ENCODE measurements at places on chromosomes 2 and 18.
A peak's percentile ranks its signal among the peaks of the same experiment; 100 is the strongest.

GRCh38 chr2:69807821-69808540 lies 21.5 kb upstream of the GMCL1 start:
- DNase-seq, result no peak

GRCh38 chr2:236776695-236777251 lies 207.1 kb downstream of the ACKR3 start:
- DNase-seq, result no peak

- no peak for DNase-seq
Measured at GRCh38 chr18:58230438-58231179, 186.6 kb downstream of the NEDD4L start.

DNA sequence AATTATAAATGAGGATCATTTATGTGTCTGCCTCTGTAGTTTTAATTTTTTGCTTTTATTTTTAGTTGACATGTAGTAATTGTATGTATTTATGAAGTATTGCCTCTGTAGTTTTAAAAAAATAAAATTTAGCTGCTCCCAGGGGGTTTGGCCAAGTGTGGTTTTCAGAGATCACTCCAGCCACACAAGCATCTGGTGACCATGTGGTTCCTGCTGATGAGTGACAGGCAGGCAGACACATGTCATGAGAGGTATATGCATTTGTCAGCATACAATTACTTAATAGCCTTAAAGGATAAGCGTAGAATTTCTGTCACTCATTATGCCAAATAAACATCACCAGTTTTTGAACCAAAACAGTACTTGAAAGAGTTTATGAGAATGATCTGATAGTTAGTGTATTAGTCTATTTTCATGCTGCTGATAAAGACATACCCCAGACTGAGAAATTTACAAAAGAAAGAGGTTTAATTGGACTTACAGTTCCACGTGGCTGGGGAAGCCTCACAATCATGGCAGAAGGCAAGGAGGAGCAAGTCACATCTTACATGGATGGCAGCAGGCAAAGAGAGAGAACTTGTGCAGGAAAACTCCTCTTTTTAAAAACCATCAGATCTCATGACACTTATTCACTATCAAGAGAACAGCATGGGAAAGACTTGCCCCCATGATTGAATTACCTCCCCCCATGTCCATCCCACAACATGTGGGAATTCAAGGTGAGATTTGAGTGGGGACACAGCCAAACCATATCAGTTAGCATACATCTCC lies 29.6 kb downstream of the MREG start:
- DNase-seq, result no peak

GRCh38 chr18:41639218-41639617 lies 315.8 kb upstream of the PIK3C3 start:
- no peak for DNase-seq

GRCh38 chr2:146305164-146305563 lies 1539.7 kb upstream of the ACVR2A start:
- DNase-seq, result no peak

GRCh38 chr2:112615051-112615450 lies 30.6 kb downstream of the CHCHD5 start:
- no peak for DNase-seq

GRCh38 chr2:217662984-217663602 lies 339.7 kb downstream of the TNS1 start:
- no peak for DNase-seq

DNA sequence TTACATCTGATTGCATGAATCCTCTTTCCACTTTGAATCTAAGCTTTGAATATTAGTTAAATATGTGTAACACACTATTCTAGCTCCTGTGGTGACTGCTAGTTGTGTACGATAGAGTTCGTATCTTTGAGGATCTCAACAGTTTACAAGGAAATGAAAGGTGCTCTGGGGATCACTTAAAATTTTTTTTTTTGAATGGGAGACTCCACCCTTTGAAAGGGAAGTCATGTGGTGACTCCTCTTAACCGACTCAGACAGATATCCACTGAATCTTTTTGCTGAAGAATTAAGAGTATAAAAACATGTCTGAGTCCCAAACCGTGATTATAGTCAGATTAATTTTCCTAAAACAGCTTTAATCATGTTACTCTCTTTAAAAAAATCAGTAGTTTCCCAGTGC lies 4.0 kb downstream of the CLIP4 start:
- no peak for DNase-seq

DNA sequence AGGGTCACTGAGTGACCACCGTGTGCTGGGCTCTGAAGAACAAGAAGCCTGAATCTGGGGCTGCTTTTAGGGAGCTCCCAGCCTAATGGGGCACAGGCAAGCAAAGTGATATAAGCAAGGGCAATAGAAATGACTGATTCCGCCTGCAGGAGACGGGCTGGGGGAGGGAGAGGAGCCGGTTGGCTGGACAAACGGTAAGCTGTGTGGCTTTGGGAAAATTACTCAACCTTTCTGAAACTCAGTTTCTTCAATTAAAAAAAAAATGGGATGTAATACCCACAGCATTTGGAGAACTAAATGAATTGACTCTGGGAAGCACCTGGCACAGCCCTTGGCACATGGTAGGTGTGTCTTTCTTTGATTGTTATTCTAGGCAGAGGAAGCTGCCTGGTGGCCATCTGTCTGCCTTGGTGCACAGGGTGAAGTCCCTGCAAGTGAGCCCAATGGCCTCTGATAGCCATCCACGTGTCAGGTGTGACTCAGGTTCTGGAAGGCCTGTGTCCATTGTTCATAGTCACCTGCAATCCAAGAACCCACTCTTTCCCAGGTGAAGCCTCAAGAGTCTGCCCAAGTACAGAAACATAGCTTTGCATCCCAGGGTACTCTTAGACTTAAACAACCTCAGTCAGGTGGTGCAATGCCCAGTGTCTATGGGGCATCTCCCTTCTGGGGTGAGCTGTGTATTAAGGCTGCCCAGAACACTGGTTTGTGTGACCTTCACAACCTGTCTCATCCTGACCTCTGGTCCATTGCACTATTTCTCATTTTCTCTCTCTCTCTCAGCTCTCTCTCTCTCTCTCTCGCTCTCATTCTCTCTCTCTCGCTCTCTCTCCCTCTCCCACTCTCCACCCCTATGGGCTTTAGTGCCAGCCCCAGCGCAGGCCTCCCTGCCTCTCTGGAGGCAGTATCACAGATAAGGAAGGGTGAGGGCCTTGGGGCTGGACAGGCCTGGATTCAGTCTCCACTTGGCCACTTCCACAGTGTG lies 30.0 kb upstream of the NTSR2 start:
- DNase-seq, result no peak

DNA sequence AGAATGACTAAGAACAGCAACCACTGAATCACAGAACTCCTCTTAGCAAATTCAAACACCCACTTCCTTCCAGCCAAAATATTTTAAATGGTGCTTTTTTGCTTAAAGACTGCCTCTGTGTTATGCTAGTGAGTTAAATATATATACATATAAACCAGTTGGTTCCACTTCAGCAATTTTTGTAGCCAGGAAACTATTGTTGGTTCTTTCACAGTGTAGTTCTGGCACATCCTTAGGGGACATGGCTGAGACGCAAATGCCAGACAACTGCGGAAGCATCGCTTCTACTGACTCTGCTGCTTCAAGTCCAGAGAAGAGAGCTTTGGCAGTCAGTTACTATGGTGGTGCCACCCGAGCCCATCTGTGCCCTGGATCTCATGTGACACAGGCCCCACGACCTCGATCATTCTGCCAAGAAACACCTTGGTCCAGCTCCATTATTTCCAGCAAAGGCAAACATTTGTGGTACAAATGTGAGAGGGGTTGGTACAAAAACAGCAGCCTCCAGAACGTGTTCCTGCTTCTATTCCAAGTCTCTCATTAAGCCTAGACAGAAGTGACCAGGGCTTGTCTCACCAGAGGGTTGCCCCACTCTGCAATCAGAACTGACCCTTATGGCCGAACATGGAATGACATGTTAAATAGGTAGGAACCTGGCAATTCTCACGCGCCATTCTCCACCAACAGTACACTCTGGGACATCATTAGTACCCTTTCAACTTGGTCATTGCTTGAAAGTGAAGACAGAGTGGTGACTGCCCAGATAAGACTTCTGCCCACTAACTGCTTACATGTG lies 117.8 kb upstream of the NRP2 start:
- no peak for DNase-seq

GRCh38 chr2:238039151-238039550 lies 21.6 kb upstream of the SCLY start:
- DNase-seq, result no peak

DNA sequence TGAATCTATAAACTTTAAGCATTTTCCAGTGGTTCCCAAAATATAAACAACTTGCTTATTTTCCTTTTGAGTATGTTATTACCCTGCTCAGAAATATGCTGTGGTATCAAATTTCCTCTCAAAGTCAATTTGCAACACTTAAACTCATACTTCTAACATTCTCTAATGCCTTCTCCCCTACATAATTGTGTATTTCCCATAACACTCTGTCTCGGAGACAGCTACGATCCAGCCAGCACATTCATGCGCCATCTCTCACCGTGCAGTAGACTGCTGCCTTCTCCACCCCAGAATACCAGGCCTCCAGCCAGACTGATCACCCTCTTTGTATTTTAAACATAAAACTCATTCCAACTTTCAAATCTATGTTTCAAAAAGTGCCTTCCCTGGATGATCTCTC lies 41.8 kb downstream of the TIMM21 start:
- DNase-seq, result no peak

GRCh38 chr18:72935744-72936143 lies 68.0 kb upstream of the NETO1 start:
- DNase-seq, result no peak

DNA sequence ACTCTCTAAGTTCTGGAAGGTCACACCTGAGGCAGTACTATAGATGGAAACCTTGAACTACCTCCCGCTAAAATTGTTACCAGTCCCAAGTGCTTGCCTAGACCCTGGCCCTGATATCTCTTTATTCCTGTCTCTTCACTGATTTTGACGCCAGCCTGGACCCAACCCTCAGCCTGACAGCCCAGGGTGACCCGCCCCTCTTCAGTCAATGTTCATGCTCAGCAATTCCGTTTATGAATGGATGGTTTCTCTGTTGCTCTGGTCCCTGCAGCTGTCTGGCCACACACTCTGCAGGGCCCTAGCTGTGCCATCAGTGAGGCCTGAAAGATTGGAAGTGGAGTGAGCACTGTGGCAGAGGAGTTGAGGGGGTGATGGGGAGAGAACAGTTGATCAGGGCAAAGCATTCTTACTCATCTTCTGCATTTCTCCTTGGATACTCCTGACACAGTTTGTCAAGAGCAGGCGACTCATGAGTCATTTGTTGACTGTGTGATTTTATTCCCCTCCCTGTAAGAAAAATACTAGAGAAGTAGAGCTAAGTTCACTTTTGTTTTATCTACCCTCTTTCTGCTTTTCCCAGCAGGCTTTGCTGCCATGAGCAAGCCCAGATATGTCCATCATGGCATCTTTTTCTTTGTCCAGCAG lies 46.0 kb downstream of the NPAS2 start:
- no peak for DNase-seq

DNA sequence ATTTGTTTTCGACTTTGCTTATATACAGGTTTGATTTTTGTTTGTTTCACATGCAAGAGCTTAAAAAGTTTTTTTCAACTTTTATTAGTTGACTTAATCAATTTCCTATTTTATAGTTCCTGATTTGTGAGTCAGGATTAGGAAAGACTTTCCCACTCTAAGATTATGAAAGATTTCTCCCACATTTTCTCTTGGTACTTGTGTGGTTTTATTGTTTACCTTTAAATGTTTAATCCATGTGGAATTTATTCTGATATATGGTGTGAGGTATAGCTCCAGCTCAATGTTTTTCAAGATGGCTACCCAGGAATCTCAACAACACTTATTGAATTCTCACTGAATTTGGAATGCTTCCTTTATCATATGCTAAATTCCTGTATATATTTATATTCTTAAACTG lies 117.8 kb upstream of the LGALSL start:
- no peak for DNase-seq

DNA sequence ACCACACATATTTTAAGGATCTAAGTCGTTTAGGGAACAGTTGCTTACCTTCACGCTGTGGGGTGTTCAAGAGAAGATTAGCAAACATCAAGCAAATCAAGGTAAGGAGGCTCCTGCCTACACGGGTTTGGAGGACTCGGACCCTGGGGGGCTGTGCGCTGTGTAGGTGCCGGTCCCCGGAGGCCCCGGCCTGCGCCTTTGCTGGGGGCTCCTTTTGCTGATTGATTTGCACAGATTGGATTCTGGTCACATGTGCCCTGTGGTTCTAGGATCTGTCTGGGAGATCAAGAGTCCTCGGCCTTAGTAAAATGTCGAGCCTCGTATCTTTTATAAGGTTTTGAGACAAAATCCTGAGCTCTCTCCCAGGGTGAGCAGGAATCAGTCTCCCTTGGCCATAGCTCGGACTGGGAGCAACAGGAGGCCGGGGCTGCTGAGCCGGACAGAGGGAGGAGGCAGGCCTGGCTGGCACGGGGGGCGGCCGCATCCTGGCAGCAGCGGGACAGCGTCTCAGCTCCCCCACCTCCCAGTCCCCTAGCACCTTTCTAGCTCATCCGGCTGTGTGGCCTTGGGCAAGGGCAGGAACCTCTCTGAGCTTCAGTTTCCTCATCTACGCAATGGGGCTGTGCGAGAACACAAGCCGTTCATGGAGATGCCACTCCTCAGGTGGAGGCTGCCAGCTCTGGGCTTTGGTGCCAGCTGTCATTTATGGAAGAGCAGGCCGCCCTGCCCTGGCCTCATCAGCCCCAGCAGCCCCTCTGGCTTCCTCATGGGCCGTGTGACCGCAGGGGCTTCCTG lies 147.2 kb downstream of the MBP start:
- DNase-seq, result peak; percentile 29

GRCh38 chr2:239015901-239016675 lies 168.2 kb downstream of the TWIST2 start:
- DNase-seq, result no peak

GRCh38 chr2:172510548-172510947 lies 45.3 kb upstream of the PDK1 start:
- no peak for DNase-seq

DNA sequence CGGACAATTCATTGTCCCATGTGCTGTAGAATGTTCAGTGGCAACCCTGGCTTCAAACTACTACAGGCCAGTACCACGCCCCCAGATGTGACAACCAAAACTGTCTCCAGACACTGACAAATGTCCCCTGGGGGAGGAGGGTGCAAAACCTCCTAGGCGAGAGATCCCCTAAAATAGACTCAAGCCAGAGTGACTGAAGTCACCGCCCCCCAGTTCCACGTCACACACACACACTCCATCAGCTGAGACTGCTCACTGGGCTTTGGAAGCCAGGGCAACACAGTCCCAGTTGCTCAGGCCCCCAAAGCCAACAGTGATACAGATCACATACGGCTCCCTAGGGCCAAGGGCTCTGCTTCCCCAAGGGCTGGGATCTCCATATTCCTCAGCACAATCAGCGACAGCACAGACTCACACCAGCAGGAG lies 19.1 kb downstream of the HDAC4 start:
- DNase-seq, result no peak

GRCh38 chr2:132429941-132430573 lies 13.5 kb downstream of the GPR39 start:
- no peak for DNase-seq
